NCI-H1436 treated with DMSO at 0.1 percent for 48 hours (cell line): ENCODE measurements at places on chromosomes 13 and 19.

DNA sequence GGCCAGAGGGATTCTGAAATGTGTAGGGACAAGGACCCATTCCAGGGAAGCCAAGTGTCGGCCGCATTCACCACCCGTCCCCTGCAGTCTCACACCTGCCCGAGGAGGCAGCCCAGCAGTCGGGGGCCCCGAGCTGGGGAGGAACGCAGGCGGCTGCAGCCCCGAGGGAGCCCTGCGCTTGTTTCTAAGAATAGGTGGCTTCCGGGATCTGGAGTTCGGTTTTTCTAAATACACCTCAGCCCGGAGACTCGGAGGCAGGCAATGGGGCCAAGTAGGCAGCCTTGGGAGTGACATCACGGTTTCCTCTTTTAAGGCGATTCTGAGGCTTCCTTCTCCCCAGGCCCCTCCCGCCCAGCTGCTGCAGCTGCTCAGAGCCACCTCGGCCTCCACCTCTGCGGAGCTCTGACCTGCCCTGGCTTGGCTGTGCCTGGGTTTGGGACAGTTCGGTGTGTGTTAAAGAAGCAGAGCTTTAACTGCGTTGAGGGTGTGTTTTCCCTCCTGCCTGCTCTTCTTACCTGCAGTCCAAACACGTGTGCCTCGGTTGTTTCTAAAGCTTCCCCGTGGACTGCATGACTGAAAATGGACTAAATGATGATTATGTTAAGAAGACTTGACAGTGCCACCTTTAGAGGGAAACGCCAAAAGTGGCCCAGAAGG, 80.5 kb downstream of the COL4A2 start:
- no peak for DNase-seq

GRCh38 chr13:96130818-96131340, 41.0 kb downstream of the HS6ST3 start:
- no peak for DNase-seq

DNA sequence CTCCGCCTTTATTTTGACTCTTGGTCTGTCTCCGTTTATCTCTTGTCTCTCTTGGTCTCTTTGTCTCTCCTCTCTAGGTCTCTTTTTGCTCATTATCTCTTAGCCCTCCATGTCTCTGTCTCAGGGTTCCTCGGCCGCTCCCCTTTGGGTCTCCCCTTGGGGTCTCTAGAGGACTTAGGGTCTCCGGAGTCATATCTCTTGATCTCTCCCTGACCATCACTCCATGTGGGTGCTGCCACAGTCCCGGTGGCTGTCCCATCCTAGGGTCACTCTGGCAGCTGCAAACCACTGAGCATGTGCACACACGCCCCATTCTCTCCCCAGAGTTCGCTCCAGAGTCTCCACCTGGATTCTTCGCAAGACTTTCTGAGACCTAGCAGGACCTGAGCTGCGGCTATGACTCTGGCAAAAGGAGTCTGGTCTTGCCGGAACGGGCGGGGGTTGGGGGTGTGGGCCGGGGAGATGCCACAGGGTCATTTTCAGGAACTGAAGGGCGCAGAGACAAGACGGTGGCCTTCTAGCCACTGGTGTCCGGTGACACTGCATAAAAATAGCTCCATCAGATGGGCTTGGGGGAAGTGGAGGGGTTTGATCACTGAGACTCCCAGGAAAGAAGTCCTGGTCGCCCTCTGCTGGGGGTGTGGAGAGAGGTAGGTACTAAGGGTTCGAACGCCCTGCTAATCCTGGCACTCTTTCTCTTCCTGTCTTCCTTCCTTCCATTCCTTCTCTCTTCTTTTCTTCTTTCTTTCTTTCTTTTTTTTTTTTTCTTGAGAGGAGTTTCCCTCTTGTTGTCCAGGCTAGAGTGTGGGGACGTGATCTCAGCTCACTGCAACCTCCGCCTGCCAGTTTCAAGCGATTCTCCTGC, 1.2 kb upstream of the KCNA7 start:
- DNase-seq = no peak

GRCh38 chr13:30615866-30616541, 1.7 kb upstream of the USPL1 start:
- no peak for DNase-seq

GRCh38 chr19:39858541-39858940, 12.4 kb upstream of the FBL start:
- DNase-seq = no peak

- DNase-seq = no peak
These were observed 17.9 kb upstream of the TINCR start for GRCh38 chr19:5585461-5586299.

GRCh38 chr13:78971355-78972025, 312.5 kb upstream of the OBI1 start:
- DNase-seq = no peak

- DNase-seq = no peak
These were observed 1120.7 kb downstream of the DIAPH3 start for GRCh38 chr13:59043016-59043415.
